ENCODE measurements at places on chromosomes 11 and 22.
A peak's percentile ranks its signal among the peaks of the same experiment; 100 is the strongest.

- DNase-seq: peak; percentile 63
Observed at GRCh38 chr22:50306753-50307749, at the start of gene PLXNB2. PLXNB2 (minus strand) TSS chr22:50307646; CDS start chr22:50290584, 17,062 bp downstream.

GRCh38 chr11:71096751-71097388 lies 155.5 kb downstream of the SHANK2 start:
- no peak for DNase-seq

DNA sequence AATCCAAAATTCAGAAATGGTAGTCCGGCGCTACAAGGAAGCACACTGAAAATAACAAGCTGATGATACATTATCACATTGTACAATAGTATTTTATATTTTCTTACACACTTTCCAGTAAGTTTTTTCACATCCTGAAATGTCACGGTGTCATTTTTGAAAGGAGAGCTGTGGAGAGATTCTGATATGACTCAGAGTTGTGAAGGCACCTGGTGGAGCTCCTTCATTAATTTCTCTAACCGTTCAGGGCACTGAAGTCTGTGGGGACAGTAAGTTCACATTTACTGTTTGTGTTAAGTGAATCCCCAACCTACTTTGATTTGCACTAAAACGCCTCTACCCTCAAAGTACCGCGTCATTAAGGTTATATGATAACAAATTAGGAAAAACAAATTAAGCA lies 13.3 kb downstream of the LDHAL6A start:
- no peak for DNase-seq

DNA sequence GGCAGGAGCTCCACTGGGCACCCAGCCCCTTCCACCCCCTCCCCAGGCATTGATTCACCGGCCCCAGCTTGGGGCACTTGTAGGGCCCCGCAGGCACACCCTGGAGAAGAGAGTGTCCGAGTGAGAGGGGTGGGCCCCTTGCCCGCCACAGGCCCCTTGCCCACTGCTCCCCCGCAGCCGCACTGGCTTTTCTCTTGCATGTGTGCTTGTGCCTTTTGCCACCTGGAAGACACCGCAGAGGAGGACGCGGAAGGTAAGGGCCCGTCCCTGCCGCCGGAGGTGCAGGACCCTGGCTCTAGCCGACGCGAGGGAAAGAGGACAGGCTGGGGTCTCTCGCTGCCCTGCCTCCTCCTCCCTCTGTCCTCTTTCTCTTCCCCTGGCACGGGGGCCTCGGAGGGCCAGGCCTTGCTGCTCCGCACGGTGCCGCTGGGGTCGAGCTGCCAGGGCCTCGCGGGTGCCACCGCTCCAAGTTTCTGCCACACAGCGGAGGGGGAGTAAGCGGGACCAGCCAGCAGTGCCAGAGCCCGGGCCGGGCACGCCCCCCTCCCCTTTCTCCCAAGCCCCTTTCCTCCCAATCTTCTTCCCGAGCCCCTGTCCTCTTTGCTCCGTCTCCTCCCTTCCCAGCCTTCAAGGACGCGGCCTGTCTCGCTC lies 9.5 kb downstream of the TNNT3 start:
- DNase-seq: no peak

- no peak for DNase-seq
Observed at GRCh38 chr11:101915791-101916291, 481 bp downstream of the ANGPTL5 start.

GRCh38 chr11:85875505-85875904 lies 20.3 kb downstream of the CCDC83 start:
- DNase-seq: no peak

GRCh38 chr22:29517215-29517908 lies 36.2 kb downstream of the THOC5 start:
- no peak for DNase-seq

DNA sequence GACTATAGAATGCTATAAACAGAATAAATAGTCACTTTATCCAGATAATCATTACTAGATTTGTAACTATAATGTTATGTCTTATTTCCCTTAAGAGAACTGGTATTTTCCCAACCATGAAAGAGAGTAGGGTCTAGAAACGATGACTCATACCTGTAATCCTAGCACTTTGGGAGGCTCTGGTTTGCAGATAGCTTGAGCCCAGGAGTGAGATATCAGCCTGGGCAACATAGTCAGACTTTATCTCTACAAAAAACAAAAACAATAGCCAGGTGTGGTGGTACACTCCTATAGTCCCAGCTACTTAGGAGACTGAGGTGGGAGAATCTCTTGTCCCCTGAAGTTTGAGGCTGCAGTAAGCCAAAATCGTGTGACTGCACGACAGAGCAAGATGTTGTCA lies 30.9 kb downstream of the OR52A5 start:
- no peak for DNase-seq

DNA sequence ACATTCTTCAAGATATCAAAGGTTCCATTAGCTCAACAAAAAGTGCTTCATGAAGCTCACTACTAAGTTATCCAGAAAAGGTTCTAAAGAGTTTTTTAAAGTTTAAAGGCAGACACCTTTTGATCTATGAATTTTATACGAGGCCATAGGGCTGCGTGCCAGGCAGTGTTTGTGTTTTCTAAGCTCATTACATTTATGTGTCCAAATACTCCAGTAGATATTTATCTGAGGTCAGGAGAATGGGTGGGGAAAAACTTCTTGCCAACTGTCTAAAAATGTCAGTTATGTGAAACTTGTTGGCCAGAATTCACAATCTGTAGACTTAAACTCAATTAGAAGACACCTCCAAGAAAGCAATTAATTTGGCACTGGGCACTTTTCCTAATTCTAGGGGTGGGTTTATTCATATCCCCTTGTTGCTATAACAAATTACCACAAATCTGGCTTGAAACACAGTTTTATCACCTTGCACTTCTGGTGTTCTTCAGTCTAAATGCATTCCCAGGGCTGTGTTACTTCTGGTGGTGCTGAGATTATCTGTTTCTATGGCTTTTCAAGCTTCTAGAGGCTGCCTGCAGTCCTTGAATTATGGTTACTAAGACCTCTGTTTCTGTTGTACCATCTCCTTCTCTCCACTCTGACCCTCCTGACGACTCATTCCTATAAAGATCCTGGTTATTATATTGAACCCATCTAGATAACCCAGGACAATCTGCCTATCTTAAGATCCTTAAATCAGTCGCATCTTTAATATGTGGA lies 1030.4 kb upstream of the CNTN5 start:
- DNase-seq: no peak

GRCh38 chr11:78354408-78355308 lies 63.0 kb downstream of the GAB2 start:
- DNase-seq: no peak

GRCh38 chr22:44583854-44584253 lies 85.8 kb upstream of the RTL6 start:
- DNase-seq: no peak

GRCh38 chr22:42342426-42343120 lies 72.1 kb upstream of the TCF20 start:
- no peak for DNase-seq

GRCh38 chr11:32960553-32961164 lies 55.0 kb upstream of the DEPDC7 start:
- DNase-seq: no peak

DNA sequence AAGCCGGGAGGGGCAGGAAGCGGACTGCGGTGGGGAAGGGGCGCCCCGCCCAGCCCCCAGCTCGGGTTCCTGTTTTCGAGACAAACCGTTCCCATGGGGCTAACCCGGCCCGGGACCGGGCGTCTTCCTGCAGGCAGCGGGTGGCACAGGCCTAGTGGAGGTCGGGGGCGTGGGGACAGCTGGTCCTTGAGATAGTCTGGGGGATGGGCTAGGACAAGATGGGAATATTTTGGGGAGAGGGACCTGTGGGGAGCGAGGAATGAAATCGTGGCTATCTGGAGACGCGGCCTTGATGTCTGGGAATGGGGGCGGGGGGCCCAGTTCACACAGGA lies 1.2 kb upstream of the RASGRP2 start:
- no peak for DNase-seq

DNA sequence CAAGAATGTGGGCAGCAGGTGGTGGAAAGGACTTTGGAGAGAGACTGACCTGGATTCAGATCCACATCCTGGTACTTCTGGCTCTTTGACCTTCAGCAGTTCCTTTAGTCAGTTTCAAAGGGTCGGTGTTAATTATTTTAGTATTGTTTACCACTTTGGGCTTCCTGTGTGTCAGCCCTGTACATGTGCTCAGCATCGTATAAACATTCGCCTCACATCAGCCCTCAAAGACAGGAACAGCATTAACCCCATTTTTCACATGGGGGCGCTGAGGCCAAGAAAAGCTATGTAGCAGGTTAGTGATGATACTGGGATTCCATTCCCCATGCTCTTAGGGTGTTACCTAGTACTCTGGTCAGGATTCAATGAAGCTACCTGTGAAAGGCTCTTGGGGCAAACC lies 72.1 kb upstream of the YWHAH start:
- DNase-seq: peak; percentile 14

GRCh38 chr22:37279331-37280181 lies 2.8 kb upstream of the CYTH4 start:
- peak; percentile 35 for DNase-seq

DNA sequence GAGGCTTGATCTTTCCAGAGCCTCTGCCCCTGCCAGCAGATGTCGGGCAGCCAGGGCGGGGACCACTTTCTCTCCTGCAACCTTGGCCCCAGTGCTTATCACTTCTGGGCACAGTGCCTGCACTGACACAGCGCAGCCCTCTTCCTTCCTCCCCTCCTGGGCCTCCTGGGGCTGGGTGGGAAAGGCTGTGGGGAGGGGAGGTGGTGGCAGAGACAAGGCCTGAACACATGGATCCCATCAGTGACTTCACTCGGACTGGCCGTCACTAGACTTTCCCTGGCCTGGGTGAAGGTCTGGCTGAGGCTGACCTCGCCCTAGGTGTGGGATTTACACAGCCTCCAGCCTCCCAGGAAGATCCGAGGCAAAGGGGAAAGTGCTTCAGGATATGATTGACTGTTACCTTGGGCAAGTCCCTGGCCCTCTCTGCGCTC lies 68.1 kb downstream of the LRRC32 start:
- no peak for DNase-seq

DNA sequence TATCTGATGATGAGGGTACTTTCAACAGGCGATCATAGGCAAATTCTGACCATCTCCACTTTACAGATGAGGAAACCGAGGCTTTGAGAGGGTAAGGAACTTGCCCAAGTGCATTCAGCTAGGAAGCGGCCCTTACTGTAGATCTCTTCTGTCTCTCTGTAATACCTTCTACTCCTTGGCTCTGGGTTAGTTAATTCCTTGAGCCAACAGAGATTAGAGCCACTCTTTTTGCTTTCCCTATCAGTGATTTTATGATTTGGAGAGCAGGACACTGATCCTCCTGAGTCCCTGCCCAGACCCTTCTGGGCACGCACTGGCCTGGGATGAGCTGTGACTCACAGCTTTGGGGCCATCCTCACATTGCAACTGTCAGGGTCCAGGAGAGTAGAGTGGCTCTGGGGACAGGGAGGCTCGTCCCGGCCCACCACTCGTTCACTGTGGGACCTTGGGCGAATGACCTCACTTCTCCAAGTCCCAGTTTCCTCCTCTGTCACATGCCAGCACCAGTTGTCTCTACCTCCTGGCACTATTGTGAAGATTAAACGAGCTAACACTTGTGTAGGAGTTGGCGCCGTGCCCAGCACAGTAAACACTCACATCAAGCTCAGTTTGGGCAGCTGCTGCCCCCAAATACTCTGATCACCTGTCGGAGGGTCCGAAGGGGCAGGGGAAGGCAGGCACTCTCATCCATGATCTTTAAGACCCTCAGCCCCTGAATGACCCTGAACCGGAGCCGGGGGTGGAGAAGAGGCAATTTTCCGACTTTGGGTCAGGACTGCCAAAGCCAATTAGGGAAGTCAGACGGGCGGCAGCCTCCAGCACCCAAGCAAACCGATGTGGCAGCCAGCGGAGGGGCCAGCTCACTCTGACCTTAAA lies 235.0 kb downstream of the MIAT start:
- DNase-seq: no peak
